ENCODE measurements at places on chromosomes 16 and 17.

- DNase-seq = no peak
These were observed 40.7 kb downstream of the KSR1 start for GRCh38 chr17:27496971-27497370.

DNA sequence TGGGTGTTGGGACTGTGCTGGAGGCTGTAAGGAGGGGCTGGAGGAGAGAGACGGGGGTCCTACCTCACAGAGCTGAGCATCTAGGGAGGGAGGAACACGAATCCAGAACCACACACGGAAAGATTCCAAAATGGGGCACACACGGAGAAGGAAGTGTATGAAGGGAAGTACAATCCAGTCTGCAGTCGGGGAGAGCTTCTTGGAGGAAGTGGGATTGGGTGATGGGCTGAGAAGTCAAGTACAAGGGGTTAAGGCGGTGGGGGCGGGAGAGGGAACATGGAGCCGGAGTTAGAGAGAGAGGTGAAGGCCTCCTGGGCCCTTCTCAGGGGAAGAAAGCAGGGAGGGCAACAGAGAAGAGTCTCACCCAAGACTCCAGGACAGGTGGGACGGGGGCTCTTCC is 107.5 kb upstream of the CREBBP start:
- no peak for DNase-seq

DNA sequence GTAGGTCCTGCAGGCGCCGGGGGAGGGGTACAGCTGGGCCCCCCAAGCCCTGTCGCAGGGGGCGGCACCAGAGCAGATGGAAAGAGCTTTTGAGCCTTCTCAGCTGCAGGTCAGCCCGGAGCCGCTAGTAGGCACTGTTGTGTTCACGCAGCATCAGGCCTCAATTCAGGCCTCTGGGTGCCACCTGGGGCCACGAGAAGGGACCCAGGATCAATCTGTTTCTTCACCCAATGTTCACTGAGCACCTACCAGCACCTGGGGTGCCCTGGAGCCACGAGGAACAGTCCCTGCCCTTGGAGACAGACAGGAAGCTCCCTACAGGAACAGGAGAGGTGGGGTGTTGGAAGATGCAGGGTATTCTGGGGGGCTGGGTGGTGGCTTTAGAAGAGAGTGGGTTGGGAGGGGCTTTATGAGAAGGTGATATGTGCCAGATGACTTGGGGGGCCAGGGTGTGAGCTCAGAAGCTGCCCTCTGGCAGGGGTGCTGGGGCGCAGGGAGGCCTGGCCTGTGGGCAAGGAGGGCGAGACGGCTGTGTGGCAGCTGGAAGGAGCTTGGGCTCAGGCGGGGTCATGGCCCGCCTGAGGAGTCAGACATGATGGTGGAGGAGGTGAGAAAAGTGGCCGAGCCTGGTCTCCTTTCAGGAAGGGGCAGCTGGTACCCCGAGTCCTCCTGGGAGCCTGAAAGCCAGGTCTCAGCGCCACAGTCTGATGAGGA is 121.9 kb upstream of the GSE1 start:
- DNase-seq = no peak

- DNase-seq = no peak
These were observed 20.2 kb downstream of the CBFA2T3 start for GRCh38 chr16:88956546-88957432.

GRCh38 chr16:86579268-86580062 is 1.1 kb downstream of the FOXL1 start:
- no peak for DNase-seq

DNA sequence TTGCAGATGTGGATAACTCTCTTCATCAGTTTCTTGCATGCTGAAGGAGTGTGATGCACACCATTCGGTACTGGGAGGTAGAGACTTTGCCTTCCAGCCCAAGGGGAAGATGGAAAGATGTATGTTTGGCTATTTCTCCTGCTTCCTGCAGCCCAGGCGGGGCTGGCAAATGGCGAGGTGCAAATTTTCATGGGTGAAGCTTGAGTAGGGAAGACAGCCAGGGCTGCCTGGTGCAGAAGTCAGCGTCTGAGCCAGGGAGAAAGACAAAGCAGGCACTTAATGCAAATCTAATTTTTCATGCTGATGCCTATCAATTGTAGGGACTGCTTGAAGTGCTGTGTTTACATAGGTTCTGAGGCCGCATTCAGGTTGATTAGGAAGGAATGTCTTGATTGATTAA is 384.7 kb upstream of the EEF2KMT start:
- DNase-seq = no peak

DNA sequence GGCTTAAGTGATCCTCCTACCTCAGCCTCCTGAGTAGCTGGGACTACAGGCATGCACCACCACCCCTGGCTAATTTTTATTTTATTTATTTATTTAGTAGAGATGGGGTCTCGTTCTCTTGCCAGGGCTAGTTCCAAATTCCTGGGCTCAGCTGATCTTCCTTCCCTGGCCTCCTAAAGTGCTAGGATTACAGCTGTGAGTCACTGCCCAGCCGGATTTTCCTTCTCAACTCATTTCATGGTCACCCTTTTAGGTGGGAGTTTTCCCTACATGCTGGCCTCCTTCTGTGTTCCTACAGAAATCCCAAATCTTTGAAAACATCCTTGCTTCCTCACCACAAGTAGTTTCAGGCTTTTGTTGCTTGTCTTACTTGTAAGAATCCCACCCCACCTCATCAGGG is 102.1 kb upstream of the SIAH1 start:
- no peak for DNase-seq

DNA sequence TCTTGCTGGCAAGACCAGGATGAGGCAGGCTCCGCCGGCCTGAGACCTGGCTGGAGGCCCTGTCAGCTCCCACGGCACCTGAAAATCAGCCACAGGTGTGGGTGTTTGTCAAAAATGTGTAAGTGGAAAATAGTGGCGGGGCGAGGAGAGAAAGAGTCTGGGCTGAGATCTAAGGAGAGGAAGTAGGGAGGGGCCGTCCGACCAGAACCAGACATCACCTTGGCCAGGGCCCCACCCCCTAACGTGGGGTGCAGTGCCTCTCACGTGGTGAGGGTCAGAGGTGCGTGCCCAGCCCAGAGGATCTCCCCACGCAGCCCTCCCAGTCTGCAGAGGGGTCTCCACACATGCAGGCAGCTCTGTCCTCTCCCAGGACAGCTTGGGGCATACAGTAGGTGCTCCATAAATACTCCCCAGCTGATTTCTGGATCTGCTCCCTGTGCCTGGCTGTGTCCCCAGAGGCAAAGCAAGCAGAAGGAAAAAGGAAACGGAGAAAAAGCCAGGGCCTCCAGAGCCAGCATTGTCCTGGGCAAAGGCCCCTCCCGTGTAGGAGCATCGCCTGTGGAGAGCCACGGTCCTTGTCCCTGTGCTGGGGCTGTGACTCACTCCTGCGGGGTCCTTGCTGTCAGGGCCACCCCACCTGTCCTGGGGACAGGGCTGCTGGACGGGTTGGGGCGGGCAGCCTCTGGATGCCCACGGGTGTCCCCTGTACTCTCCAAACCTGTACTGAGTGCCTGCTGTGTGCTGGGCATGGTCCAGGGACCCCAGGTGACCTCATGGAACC is 16.7 kb downstream of the ZFPM1 start:
- DNase-seq = no peak

DNA sequence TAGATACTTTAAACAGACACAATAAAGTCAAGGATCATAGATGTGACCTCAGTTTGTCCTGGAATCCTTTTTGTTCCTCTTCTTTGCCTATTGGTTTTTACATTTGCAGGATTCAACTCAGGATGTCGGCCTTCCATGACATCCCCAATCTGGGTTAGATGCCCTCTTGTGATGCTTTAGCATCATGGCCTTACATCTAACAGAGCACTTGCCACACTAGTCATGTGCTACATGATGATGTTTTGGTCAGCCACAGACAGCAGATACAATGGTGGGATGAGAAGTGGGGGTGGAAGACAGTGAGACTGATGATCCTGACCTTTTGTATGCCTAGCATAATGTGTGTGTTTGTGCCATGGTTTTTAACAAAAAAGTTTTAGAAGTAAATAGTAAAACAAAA is 1.8 kb upstream of the SYNRG start:
- DNase-seq = no peak

GRCh38 chr16:87335625-87336433 is 18.6 kb upstream of the C16orf95 start:
- no peak for DNase-seq

- DNase-seq = no peak
These were observed 44.7 kb downstream of the ZFPM1 start for GRCh38 chr16:88497561-88498462.

- DNase-seq = no peak
These were observed 247.9 kb upstream of the RPL38 start for GRCh38 chr17:73955616-73956015.

DNA sequence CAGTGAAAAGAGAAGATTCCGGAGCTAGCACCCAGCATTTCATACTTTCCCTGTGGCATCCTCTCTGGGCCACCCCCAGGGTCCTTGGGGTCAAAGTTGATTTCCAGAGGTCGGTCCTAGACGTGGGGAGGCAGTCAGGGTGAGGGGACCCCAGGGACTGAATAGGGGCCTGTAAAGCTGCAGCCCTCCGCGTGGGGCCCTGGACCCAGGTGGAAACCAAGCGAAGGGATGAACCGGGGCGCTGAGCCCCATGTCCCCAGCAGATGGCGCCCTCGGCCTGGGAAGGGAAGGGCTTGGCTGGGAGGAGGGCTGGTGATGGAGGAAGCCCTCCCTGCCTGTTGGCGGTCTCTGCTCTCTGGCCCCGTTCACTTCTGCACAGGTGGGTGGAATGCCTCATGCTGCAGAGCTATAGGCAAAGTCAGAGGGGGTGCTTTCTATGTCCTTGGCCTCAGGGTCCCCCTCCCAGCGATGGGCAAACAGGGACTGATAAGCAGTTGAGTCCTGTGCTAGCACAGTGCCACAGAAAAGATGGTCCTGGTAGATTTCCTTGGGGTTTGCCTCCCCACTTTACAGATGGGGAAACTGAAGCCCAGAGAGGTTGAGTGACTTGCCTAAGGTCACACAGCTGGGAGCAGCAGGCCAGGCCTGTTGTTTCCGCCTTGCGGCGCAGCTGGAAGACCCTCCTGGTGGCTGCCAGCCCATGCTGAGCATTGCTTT is 163.4 kb upstream of the CIBAR2 start:
- DNase-seq = peak; percentile 54

DNA sequence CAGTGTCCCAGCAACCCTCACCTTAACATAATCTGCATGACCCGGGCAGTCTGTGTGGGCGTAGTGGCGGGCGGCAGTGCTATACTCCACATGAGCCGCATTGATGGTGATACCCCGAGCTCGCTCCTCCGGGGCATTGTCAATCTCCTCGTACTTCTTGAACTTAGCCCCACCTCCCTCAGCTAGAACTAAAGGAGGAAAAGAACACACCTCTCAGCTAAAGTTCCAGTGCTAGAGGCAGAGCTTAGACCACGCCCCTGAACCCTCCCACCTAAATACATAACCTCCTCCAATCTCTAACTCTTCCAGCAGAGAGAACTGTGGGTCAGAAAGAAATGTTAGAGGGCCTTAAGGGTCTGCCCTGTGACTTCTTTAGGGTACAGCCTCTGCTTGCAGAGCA is 855 bp downstream of the TUFM start:
- DNase-seq = no peak

DNA sequence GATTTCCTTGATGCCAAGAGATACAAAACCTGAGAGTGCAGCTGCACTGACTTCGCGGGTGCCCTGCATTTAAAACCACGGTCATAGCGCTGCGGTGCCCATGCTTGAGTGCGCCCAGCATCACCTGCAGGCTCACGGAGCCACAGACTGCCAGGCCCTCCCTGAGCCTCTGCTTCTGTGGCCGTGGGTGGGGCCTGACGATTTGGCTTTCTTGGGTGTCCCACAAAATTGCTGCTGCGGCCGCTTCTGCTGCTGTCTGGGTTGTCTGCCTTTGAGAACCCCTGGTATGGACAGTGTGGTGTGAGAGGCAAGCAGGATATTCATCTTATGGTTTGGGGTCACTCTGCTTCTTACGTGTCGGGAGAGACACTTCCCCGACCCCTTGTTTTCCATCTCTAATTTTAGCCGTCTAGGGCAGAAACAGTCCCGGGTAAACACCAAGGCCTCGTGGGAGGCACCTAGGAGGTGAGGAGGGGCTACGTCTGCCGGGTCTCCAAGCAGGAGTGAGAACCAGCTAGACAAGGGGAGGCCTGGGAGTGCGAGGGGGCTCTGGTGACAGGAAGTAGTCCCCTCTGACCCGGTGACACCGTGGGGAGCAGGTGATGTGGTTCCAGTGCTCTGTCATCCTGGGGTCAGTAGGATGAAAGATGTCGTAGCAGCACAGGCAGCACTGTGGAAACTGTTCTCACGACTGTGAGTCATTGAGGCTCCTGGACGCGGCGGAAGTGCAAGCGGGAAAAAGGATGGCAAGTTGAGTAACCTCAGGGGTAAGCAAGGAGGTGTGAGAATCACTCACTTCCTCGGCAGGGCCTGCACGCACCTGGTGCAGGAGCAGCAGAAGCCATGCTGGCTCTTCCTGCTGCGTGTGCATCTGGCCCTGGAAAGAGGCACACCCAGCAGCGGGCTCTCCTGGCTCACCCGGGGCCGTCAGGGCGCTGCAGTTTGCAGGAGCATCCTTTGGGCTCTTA is 176.3 kb downstream of the RPTOR start:
- DNase-seq = peak; percentile 35

GRCh38 chr17:9072696-9073339 is 51.5 kb downstream of the NTN1 start:
- peak; percentile 7 for DNase-seq

DNA sequence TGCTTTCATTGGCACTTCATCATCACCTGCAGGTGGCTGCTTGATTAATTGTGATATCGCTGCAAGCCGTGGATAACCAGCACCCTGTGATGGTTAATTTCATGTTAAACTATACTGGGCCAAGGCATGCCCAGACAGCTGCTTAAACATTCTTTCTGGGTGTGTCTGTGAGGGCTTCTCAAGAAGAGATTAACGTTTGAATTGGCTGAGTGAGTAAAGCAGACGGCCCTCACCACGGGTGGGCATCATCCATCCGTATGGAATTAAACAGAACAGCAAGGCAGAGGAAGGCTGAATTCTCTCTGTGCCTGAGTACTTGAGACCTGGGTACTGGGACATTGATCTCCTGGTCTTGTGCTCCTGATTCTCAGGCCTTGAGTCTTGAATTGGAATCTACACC is 7.1 kb upstream of the ZNF213 start:
- no peak for DNase-seq

- DNase-seq = no peak
These were observed 68.7 kb downstream of the WSCD1 start for GRCh38 chr17:6138761-6139446.

DNA sequence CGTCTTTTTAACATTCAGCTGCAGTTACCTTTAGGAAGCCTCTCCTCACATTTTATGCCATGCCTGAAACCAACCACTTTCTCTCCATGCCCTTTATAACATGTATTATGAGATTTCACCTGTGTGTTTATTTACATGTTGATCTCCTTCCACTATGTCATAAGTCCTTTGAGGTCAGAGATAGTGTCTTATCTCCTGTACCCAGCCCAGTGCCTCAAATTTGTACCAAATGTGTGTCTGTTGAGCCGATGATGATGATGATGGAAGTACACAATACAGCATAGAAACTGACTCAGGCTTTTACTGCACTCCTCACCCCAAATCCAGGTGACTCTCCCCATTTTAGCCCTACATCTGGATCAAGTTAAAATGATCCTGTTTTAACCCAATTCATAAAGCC is 179.5 kb upstream of the CACNG5 start:
- DNase-seq = no peak

- no peak for DNase-seq
These were observed 948 bp downstream of the UTP18 start for GRCh38 chr17:51261024-51261963.

- DNase-seq = no peak
These were observed 179.0 kb downstream of the PMP22 start for GRCh38 chr17:15085890-15086677.
